Kidney (tissue), 22 donors: ENCODE measurements at places on chromosomes 1 and 21.

- DNase-seq = no peak
Observed at GRCh38 chr1:33383489-33383888, 47.4 kb downstream of the PHC2 start.

DNA sequence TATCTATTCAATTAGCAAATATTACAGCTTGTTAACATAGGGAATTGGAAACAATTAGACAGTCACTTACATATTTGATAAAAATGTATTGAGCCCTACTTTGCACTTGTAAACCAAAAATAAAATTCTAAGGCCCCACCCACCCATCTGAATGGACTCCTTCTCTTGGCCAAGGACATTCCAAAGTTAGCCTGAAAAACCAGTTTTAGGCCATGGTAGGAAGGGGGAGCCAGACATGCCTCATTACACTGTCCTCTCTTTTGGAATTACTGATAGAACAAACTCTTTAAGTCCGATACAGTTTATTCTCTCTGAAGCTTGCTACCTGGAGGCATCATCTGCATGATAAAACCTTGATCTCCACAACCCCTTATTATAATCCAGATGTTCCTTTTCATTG is 28.0 kb upstream of the TSPAN2 start:
- DNase-seq = no peak

GRCh38 chr1:18903291-18903756 is 969 bp upstream of the ALDH4A1 start:
- DNase-seq = no peak

- no peak for DNase-seq
Observed at GRCh38 chr1:54339126-54339525, 67.1 kb downstream of the SSBP3 start.

- DNase-seq = peak; percentile 81
Observed at GRCh38 chr1:44609412-44609767, 64.9 kb downstream of the TMEM53 start.

DNA sequence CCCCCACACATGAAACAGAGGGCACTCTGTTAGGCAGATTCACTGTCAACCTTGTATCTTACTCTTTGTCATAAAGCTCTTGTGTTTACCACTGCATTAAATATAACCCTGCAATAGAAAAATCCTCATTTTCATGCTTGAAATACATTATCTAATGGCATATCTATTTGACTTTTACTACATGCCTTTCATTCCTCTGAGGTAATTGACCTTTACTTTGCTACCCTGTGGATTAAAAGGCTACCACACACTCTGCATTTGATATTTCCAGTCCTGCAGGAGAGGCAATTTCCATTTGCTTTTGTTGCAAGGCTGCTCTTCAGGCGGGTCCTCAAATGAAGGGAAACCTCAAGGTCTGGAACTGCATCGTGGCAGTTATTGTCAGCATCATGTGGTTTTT is 238.0 kb downstream of the NTNG1 start:
- DNase-seq = no peak
